ENCODE measurements at places on chromosomes 12 and 14.

GRCh38 chr14:102078831-102079699, 7.8 kb downstream of the HSP90AA1 start:
- DNase-seq: no peak

DNA sequence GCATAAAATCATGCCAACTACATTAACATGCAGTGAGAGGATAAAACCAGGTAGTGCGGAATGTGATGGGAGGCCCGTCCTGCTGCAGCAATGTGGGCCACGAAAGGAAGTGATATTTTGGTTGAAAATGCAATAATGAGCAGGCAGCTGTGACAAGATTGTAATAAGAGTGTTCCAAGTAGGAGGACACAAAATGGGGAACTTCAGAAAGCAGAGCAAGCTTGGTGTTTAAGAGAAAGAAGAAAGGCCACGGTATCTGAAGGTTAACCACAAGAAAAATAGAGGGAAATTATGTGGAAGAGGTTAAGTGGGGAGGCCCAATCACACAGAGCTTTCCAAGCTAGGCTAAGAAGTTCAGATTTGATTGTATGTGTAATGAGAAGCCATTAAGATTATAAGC, 34.3 kb downstream of the OVCH1 start:
- no peak for DNase-seq

GRCh38 chr14:89418976-89419375, 1.9 kb upstream of the FOXN3 start:
- no peak for DNase-seq

- DNase-seq: no peak
These were observed 35.3 kb downstream of the MAP1LC3B2 start for GRCh38 chr12:116594325-116595038.

DNA sequence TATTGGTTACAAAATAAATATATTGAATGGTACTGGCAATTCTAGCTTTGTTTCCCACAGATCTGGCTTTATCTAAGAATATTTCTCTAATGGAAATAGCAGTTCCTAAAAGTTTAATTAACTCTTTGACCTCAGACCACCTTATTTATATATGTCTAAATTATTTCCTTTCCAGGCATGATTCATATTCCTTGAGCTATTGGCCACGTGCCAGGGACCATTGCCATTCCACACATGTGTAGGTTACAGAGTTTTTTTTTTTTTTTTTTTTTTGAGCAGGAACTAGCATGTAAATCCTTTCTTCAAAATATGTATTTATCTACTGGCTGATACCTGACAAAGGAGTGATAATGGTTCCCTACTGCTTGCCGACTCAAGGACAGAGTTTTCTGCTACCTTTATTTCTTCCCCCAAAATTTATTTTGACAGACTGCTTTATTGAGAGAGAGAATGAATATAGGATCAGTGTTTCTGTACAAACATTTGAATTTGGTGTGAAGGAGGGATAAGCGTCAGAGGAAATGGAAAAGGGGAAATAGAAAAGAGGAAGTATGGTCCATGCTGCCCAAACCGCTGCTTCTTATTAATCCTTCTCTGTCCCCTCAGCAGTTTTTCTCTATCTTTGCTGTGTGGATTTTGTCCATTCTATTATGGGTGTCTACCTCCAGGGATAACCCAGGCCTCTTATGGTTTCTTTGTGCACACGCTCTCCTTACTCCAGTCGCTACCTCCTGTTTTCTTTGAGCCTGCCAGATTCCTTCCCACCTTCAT, 36.4 kb downstream of the PDE3A start:
- peak; percentile 55 for DNase-seq

DNA sequence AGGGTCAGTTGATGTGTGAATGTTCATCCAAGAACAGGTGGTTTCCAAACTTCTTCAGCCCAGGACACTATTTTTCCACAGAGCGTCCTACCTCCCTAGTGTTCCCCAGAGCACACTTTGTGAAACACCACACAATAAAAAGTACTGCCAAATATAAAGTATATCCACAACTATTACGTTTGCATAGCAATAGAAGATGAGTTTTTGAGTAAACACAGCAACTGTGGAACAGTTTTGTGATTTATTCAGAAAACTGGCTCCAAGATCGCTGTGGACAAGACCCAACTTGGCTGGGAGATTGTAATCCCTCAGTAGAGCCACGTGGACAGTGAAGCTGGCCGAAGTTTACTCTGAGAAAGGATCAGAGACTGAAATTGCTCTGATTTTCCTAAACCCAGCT, 14.5 kb upstream of the MAP1LC3B2 start:
- DNase-seq: no peak

DNA sequence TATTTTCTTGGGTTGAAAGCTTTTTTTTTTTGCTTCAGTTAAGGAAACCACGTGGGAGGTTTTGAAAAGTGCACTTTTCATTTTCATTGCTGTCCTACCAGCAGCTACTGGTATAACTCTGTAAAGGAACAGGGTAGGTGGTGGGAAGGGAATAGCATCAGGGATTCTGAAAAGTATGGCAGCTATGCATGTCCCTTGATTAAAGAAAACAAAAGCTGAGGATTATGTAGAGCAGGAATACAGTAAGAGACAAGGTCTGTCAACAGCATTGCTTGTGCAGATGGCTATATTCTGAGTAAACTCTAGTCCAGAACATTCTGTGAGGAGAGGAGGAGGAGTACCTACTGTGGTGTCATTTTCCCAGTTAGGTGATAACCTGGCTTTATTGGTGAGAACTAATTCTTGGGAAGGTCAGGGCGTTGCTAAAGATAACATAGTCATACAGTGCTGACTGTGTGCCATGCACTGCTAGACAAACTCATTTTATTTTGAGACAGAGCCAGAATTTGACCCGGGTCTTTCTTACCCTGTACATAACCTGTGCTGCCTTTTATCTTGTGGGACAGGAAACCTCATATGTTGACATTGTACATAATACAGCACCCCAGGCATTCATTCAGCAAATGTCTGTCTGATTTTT, 80.3 kb upstream of the TRAF3 start:
- DNase-seq: no peak

- no peak for DNase-seq
These were observed 59.3 kb downstream of the SLC15A5 start for GRCh38 chr12:16218234-16218633.

- no peak for DNase-seq
These were observed 15.1 kb upstream of the PPFIBP1 start for GRCh38 chr12:27508736-27509431.

DNA sequence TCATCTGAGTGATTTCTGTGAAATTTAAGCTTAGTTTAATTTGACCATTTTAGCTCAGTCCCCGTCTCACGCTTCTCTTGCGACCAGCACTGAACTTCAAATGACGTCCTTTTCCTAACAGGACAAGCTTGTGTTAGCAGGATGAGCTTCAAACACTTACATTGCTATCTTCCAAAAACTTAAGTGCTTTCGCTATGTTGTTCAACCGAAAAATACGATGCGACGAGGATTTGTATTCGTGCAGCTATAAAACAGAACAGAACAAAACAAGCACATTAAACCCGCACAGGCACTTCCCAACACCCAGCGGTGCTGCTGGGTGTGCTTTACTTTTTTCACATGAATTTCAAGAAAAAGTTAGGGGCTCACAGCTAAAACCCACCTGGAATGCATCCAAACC, 64.2 kb upstream of the DICER1 start:
- DNase-seq: no peak

DNA sequence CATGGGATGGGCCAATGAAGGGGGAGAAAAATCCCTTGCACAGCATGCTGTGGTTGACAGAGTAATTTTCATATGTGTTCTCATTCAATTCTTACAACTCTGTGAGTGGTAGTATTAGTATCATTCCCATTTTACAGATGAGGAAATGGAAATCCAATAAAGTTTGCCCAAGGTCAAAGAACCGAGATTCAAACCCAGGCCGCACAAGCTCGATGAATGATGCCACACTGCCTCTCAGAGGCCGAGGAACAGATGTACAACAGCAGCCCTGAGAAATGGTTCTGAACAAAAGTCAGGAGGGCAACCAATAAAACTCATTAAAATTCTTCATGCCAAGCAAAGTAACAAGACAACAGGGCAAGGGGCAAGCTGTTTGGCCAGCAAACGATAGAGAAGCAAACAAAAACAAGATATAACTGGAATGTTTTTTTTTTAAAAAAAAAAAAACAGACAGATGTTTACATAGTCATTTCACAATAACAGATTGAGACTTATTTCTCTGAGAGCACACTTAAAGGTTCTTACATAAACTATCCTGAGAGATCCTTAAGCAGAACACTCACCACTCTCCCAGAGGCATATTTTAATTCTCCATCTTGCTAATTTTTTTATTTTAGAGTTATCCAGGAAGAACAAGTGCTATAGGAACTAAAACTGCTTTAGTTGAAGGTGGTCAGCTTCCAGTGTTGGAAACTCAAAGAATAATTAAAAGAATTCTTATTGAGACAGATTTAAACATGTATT, 85.8 kb downstream of the EXOC5 start:
- DNase-seq: no peak

GRCh38 chr12:43097471-43097870, 454.5 kb downstream of the ADAMTS20 start:
- no peak for DNase-seq

DNA sequence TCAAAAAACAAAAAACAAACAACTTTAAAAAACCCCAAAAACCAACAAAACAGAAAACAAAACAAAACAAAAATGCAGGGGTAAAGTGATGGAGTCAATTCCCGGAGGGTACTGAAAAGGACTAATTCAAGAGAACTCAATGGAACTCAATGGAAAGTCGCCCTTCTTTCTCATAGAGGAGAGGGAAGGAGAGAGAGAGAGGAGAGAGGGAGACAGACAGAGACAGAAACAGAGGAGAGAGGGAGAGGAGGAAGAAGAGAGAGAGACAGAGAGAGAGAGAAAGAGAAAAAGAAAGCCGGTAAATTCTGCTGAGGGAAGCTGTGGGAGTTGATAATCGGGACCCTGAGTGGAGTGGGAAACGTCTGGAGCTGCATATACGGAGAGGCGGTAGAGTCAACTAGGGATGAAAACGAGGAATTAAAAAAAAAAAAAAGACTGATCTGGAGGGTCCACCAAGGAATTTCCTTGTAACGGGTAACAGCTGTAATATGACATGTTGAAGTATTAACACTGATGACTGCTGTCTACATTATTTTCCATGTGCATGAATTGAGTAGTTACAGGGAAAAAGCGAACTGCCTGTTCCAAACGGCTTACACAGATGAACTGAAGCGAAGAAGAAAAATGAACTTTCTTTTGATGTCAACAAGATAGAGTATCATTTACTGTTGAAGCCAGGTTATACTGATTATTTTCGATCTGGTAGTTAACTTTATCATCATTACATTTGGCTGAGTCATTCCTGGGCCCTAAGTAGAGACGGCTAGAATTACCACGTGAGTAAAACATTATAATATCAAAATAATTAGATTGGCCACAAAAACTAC, 934 bp upstream of the ZC2HC1C start:
- no peak for DNase-seq

DNA sequence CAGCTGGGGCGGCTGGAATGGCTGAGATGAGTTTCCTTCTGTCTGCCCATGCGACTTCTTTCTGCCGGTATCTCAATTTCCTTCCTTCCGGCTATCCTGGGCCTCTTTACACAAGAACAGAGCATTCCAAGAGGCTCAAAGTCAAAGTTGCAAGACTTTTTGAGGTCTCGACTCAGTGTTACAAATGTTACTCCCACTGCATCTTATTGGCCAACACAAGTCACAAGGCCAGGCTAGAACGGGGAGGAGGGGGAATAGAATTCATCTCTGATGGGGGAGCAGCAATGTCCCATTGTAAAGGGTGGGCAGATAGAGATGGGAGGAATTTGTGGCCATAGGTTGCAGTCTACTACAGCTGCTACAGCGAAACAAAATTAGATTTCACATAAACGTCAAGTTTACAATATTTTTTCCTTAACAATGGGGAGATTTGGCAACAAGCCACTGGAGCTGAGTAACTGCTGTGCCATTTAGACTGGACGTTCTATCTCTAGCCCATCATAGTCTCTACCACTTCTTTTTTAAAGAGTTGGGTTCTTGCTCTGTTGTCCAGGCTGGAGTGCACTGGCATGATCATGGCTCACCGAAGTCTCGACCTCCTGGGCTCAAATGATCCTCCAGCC, 9.5 kb upstream of the NYNRIN start:
- DNase-seq: peak; percentile 12

GRCh38 chr12:44510510-44510909, 365.6 kb downstream of the NELL2 start:
- DNase-seq: no peak

DNA sequence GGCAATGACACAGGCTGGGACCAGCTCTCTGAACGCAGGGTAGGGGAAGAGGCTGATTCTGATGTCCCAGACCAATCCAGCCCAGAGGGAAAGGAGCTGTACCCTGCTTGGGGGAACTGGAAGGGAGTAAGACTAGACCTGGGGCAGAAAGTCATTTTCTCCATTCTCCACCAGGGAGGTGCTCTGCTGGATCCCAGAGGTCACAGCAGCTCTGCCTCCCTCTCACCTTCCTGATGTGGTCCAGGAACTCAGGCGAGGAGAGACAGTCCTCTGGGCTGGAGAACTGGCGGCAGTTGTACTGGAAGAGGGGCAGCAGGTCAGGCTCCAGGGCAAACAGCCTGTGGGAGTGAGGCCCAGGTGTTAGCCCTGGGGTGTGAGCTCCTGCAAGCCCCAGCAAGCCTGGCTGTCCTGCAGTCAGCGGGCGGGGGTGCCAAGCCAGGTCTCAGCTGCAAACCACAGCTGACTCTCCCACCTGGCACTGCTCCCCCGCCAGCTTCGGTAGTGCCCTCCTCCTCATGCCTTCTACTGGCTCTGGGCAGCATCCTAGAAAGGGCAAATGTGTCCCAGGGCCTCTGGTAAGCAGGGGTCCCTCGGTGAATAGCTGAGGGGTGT, 1.9 kb downstream of the NGB start:
- no peak for DNase-seq

- DNase-seq: no peak
These were observed 438.9 kb upstream of the FAR2 start for GRCh38 chr12:28709986-28710685.

GRCh38 chr14:85088192-85088591, 441.8 kb upstream of the FLRT2 start:
- DNase-seq: no peak

- no peak for DNase-seq
These were observed 82.0 kb downstream of the BTG1 start for GRCh38 chr12:92063641-92064040.

DNA sequence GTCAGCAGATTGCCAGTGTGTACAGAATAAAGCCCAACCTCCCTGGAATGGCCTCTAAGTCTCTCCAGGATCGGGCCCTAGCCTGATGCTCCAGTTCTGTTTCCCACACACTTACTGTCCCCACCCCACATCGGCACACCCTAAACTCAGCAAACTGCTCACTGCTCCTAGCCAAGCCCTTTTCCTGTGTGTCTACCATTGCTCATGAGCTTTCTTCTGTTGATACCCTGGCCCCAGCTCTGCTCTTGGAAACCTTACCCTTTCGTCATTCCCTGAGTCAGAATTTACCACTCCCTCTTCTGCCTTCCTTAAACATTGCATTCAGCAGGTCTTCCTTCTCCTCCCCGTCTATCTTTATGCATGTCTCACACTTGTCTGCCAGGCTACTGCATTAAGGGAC, 158.9 kb downstream of the TMX1 start:
- DNase-seq: no peak

Measured in glomerular endothelial cell (primary cell).